ENCODE measurements at places on chromosomes 1 and 21.

DNA sequence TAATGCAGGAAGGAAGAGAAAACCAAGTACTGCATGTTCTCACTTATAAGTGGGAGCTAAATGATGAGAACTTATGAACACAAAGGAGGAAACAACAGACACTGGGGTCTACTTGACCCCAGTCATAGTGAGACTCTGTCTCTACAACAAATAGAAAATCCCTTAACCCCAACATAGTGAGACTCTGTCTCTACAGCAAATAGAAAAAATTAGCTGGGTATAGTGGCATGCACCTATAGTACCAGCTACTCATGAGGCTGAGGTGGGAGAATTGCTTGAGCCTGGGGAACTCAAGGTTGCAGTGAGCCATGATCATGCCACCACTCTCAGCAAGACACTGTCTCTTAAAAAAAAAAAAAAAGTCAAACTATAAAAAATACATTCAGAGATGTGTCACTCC is 42.7 kb downstream of the GIPC2 start:
- no peak for DNase-seq

- no peak for DNase-seq
Observed at GRCh38 chr1:32464716-32465577, at the start of gene ZBTB8B. Gene ZBTB8B, plus strand, starts transcription at chr1:32465072. Its CDS starts 5,553 bp downstream, at chr1:32470625.

DNA sequence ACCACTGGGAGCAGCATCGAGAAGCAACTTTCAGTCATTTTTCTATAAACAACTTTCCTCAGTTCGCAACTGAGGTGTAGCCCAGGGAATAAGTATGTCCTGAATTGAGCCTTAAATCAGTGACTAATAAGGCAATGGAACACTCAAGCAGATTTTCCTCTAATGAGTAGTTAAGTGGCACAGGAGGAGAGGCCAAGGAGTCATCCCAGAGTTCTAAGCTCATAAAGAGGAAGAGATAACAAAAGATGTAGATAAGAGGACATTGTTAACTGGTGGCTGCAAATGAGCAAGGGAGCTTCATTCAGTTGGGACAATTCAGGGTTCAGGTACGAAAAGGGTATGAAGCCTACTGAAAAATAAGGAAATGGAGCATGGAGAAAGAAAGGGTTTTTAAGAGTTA is 64.5 kb downstream of the LRRC40 start:
- DNase-seq, result no peak

DNA sequence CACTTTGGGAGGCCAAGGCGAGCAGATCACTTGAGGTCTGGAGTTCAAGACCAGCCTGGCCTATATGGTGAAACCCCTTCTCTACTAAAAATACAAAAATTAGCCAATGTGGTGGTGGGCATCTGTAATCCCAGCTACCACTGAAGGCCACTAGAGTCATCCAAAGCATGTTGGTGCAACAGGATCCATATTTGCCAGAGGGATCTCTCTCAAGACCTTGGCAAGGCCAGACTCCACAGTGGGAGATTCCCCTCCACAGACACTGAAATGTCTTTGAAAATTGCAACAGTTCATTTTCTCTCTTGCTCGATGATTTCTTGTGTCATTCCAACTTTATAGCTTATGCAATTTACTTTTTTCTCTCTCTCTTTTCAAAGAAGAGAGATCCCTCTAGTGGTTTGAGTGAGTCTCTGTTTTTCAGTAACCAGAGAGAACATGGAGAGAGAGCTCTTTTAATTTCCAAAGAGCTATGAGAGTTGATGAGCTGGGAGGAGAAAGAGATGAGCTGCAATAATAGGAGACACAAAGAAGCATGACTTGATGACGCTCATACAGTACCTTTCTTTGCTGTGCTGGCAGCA is 176.8 kb upstream of the USP25 start:
- DNase-seq, result no peak

DNA sequence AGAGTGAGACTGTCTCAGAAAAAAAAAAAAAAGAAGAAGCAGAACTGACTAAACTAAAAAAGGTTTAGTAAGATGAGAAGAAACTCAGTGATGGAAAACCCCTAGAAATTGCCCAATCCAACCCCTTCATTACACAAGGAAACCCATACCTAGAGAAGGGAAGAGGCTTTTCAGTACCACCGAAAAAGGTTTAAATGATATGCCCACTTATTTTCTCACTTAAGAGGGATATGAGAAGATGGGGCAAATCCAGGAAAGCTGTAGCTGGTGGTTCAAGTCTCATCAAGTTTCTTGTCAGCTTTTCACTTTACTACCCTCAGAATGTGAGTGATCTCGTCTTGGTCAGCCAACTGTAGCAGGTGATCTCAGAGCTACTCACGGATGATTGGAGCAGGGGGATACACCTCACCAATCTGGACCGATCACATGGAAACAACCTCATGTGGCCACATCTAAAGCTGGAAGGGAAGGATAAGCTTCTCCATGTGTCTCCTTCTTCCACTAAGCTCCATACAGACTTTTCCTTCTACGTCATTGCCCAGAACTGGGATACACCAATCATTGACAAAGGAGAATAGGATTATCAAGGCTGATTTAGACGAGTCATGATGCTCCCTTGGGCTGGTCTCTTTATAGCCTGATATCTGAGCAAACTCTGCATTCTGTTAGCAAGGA is 126.7 kb upstream of the POU3F1 start:
- no peak for DNase-seq
